ENCODE measurements at places on chromosomes 7 and 10.
A peak's percentile ranks its signal among the peaks of the same experiment; 100 is the strongest.

DNA sequence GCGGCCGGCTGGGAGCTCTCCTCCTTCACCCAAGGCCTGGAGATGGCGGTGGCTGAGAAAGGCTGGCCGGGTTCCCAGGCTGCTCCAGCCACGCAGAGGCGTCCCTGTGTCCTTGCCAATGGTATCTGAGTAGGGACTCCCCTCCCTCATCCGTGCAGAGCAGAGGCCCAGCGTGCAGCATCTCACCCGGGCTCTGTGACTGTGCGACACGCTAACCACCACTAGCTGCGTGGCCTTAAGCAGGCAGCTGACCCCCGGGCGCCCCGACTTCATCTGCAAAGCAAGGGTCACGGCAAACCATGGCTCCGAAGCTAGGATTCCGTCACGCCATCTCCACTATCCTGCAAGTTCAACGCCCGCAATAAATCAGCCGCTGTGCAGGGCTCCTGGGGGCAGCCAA, 47.2 kb upstream of the TNRC18 start:
- DNase-seq = no peak

DNA sequence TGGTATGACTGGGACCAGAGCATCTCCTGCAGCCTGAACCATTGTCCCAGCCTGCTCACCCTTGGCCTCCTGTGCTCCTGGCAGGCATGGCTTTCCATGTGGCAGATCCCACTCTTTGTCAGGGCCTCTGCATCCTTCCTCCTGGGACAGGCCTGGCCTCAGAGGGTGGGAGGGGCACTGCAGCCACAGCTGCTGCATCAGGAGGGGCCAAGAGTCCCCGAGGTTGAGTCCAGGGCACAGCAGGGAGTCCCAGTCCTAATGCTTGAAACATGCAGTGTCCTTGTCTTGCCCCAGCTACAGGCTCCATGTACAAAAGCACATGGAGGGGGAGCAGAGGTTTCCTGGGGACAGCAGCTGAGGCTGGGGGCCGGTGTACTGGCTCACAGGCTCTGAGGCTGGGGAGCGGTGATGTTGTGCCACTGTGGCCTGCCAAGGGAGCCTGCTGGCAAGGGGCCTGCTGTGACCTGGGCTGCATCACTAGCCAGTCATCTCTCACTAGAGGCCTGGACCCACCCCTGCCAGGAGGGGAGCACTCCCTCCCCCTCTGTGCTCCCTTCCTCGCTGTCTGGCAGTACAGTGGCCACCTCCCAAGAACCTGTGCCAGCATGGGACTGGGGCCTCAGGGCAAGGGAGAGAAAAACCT, 144.8 kb downstream of the ZNF248 start:
- no peak for DNase-seq

- DNase-seq = no peak
Measured at GRCh38 chr7:36967387-36967786, 243.1 kb upstream of the AOAH start.

- no peak for DNase-seq
Measured at GRCh38 chr10:20257422-20257821, 441.2 kb downstream of the PLXDC2 start.

GRCh38 chr7:74475987-74476350, 22.3 kb downstream of the GTF2IRD1 start:
- no peak for DNase-seq

DNA sequence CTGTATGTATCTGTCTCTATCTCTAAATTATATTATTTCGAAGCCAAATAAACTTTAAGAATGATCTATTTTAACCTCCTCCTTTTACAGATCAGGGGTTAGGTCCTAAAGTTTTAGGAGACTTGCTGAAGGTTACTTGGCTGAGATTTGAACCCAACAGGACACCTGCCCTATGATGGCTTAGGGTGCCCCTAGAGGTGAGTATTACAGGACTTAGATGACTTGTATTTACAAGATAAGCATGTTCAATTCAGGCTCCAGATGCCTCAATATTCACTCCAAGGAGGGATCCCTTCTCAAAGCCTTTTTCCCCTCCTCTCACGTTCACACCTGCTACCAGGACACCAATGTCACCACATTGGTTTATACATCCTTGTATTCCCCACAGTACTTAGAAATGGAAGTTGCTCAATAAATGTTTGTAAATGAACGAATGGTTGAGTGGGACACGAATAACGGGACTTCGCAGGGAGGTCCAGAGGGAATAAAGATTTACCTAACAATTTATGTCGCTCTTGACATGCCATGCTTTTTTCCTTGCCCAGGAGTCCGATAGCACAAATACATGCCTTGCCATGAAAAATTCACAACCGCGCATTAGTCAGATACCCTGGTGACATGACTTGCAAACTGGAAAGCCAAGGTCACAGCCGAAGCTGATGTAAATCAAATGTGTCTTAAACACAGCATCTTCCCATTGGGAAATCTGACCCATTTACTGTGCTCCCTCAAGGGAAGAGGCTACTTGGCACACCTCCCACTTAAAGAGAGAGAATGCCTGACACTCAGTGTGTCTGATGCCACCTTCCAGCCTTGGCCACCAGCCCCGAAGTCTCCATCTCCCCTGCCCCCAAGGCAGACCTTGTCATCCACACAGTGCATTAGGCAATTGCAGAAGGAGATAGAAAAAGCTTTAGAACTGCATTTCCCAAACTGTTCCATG, 872.2 kb upstream of the AUTS2 start:
- no peak for DNase-seq

DNA sequence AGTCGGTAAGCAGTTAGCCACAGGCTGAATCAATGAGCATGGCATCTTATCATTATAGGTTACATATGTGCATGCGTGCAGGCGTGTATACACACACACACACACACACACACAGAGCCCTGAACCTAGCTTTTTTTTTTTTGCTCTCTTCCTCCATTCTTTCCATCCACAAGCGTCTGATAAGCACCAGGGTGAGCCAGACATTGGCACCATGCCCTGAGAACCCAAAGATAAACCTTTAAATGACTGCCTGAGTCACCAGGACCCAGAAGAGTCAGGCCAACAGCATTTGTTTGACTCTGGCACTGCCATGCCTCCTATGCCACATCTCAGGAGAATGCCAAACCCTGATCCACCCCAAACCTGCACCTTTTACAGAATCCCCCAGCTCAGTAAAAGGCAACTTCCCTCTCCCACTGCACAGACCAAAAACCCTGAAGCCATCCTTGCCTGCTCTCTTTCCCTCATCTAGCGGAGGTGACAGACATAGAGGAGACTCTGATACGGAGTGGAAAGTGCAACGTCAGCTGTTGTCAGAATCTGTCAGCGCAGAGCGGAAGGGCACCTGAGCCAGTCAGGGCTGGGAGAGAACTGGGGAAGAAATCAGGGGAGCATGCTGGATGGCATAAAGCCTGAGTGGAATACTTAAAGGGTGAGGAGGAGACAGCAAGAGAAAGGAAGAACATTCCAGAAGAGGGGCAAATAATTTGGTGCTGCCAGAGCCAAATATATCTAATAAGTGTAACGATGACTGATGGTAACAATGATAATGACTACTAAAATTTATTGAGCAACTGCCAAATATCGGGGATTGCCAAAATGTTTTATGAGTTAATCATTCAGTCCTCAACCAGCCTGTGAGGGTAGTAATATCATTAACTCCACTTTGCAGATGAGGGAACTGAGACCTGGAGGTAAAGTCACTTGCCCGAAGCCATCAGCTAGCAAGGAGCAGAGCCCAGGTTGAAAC, 3.2 kb downstream of the PARP12 start:
- DNase-seq = peak; percentile 53

GRCh38 chr7:91325726-91326125, 61.5 kb downstream of the FZD1 start:
- DNase-seq = no peak

- DNase-seq = no peak
Measured at GRCh38 chr10:29253690-29254029, 35.2 kb upstream of the LYZL1 start.

- no peak for DNase-seq
Measured at GRCh38 chr7:103073989-103074518, 542 bp downstream of the FBXL13 start.

DNA sequence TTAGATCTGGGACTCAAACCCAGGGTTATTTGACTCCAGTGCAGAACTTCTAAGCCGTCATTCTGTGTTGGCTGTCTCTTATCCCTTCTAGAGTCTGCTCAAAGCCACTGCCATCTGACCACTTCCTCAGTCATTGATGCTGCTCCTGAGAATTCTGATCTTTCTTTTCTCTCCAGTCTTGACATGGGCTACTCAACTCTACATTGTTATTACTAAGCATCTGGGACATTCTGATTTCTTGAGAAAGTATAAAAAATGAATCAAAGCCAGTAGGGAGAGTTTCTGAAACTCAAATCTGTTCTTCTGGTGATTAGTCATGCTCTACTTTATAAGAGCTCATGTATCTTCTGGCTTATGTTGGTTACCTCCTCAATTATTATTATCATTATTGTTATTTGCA, 48.7 kb downstream of the ANK3 start:
- no peak for DNase-seq

DNA sequence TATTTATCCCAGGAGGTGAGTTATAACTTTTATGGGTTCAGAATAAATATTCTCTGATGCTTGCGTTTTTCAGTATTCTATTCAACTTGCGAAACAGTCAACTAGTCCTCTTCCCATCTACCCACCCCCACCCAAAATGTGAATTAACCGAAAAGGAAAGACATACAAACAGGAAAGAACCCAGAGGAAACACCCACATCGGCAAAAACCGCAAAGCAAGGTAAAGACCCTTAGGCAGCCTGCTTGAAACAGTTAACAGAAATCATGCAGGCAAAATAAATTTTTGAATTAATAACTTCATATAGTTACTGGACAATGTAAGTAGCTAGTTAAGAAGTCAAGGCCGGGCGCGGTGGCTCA, 5.4 kb downstream of the ZC3HAV1 start:
- peak; percentile 58 for DNase-seq

GRCh38 chr10:18523025-18523424, 128.4 kb downstream of the NSUN6 start:
- no peak for DNase-seq

DNA sequence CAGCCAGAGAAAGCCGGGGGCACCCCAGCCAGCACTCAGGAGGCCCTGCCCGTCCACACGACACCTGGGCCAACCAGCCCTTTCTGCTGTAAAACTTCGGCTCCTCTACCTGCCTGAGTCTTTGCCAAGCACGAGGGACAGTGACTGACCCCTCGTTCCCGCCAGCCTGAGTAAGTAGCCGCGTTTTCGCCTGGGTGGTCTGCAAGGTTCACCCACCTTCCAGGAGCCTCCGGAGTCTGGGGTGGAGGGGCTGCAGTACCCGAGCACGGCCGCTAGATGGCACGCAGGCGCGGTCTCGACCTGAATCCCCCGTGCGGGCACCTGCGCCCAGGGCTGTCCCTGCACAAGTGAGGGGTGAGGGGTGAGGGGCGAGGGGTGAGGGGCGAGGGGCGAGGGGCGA, 192.7 kb downstream of the PTPRN2 start:
- peak; percentile 52 for DNase-seq

DNA sequence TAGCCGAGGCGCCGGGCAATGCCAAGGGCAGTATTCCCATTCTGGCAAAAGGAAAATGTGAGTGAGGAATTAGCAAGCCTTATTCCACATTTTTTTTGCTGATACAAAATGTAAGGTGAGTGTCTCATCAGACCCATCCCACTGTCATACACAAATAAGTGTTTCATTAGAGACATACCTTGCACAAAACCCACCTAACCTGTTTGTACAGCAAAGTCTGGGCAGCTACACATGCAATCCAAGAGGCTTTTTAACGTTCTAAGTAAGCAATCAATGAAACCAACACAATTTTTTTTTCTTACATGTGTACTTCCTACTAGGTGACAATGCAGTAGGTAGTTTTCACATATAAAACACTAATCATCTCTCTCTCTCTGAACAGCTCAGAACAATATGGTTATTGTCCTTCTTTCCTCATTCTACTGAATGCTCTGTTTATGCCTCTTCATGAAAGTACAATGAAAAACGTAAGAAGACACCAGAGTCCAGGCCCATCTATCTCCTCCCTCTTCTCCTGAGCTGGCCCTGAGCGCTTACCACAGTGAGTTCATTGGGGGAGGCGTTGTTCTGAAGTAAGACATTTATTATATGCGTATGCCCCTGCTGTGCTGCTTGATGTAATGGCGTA, 217.2 kb downstream of the ANK3 start:
- no peak for DNase-seq

DNA sequence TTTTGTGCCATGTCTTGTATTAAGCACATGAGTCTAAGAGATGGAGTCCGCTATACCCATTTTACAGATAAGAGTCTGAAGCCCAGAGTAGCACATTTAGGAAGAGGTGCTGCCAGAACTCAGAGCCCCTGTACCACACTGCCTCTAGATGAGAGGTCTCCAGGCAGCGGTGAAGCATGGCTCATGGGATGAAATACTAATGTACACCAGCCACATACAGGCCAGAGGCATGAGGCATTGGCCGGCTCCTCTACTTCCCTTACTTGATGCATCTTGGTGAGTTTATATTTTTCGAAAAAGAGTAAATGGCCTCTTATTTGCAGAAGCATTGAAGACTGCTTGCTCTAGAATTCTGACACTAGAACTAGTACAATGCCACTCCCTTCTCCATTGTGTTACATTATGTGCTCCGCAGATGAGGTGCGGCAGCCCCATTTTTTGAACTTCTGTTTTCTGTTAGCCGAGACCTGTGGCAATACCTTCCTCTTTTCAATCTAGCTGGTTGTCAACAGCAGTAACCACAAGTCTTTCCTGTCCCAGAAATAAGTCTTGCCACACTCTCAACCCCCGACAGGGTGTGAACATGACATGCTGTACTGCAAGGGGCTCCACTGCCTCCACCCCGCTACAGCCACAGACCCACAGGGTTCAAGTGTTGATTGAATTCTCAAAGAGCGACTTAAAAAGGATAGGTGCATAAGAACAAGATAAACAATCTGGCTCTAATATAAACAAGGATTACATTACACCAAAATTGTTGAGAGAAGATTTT, 145.3 kb downstream of the CELF2 start:
- peak; percentile 75 for DNase-seq

DNA sequence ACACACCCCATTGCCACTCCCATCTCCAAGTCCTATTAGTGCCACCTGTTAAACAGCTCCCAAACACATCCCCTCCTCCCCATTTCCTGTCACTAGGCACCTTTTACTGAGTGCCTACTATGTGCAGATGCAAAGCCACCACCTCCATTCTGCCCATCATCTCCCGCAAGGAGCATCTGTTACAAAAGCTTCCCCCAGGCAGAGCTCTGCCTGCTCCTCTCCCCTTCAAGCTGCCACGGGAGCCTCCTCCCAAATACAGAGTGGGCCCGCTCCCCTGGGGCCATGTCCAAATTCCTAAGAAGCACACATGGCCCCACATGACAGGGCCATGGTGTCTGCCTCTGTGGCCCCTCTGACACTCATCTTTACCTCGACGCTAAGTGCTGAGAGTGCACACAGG, 149.7 kb downstream of the OAT start:
- DNase-seq = no peak

DNA sequence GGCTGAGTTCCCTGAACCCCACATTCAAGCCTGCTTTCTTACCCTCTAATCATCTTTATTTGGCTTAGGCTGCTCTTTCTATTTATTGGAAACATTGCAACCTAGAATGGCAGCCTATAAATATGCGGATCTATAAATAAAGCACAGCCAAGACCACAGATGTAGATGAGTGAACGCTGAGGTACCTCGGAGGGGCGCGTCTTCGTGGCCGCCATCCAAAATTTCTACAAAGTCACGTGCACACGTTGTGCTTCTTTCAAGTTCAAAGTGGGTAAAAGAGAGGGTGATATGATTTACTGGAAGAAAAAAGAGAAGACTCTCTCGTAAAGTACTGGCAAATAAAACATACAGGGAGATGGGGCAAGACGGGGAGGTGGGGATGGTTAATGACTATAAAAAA, 132.6 kb upstream of the RSU1 start:
- no peak for DNase-seq

GRCh38 chr10:14837003-14837756, 657 bp downstream of the CDNF start:
- no peak for DNase-seq

GRCh38 chr10:761376-761775, 71.9 kb upstream of the DIP2C start:
- DNase-seq = no peak
